Left hindlimb (tissue), 1 donor: ENCODE measurements at places on chromosomes 12 and 14.
A peak's percentile ranks its signal among the peaks of the same experiment; 100 is the strongest.

DNA sequence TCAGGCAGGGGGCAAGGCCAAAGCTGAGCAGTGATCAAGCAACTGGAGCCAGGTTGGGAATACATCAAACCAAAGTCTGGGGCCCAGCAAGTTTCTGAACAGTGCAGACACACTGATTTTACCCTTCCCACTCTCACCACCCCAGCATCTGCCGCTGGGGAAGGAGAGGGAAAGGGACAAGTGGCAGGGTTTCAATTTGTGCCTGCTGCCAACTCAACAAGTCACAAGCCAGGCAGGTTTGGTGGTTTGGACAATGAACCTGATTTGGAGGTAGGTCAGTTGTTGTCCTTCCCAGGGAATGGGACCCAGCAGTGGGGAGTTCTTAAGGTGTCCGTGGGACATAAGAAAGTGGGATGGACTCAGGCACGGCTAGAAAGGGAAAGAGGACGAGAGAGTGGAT is 151.9 kb upstream of the NOS1 start:
- DNase-seq: no peak

- DNase-seq: no peak
Measured at GRCh38 chr12:116642106-116642505, 82.9 kb downstream of the MAP1LC3B2 start.

DNA sequence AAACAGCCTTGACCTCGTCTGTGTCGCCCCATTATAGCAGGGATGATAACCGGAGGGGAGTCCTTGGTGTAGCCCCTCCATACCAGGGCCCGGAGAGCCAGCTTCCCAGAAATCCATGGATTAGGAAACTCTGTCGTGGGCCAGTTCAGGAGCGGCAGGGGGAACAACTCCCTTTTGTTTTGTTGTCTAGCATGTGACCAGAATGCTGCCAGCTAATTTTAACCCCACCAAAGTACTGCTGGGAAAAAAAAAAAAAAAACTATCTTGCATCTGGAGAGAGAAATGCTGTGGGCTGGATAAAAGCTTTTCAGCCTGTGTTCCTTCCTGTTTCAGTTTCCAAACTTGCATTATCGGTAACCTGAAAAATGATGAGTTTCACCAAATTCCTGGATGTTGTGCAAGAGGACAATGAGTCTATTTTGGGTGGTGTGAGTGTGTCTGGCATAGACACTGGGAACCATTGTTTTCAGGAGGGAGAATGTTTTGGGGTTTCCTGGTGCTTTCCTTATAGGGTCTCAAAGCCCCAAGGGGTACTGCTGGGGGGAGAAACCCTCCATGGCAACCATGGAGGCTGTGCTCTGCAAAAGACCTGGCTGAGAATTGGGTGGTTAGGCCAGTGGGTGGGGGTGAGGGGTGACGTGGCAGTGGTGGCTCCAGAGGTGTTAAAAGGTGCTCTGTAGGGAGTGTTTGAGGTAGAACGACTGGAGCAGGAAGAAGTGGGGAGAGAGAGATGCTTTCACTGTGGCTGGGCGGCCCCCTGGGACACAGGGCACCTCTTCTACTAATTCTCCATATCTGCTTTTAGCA is 14.9 kb upstream of the IRF2BPL start:
- DNase-seq: peak; percentile 74

DNA sequence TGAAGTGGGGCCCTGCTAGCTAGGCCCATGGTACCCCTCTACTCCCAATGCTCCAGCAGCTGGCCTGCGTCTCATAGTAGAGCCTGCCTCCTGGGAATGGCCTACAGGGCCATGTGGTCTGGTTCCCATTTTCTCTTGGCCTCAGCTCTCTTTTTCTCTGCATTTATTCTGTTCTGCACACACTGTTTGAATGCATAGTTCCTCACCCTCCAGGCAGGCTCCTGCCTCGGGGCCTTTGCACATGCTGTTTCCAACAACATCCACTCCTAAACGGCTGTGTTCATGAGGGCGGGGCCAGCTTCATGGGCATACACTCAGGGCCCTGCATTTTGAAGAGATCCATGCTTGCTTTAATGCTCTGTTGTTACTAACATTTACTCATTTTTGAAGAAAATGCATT is 204.0 kb downstream of the ADGRD1 start:
- DNase-seq: no peak

GRCh38 chr14:95234426-95234825 is 77.1 kb upstream of the DICER1 start:
- DNase-seq: no peak

- no peak for DNase-seq
Measured at GRCh38 chr14:74346341-74346740, 1.9 kb upstream of the VRTN start.

DNA sequence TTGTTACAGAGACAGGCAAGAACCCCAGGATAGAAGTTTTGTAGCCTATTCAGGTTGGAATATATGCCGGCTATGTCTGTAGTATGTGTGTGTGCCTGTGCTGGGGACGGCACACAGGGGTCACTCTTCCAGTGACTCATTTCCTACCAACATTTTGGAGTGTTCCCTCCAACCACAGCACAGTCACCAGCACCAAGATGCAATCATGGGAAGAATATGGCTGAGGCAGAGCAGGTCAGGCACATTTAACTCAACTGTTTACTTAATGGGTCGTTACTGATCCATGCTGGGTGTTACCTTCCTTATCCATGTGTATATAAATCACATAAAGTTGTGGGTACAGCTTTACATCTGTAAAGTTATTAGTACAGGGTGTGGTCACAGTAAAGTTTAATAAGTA is 178.3 kb downstream of the PRKD1 start:
- DNase-seq: no peak

DNA sequence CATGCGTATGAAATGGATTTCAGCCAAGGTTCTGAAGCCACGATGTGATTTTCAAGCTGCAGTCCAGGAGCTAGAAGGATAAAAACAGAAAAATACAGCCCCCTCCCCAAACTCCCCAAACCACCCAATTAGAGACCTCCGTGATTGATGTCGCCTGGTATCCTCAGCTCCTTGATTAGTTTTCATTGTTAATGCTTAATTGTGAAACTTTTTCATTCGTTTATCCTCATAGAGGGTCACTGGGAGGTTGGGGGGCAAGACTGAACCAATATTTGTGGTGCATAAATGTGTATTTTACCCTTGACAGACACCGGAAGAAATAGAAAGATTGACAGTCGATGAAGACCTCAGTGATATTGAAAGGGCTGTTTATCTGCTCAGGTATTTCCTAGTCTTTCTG is 1.6 kb downstream of the PPP4R4 start:
- DNase-seq: no peak

GRCh38 chr14:81329640-81330381 is 70.3 kb downstream of the STON2 start:
- DNase-seq: no peak

GRCh38 chr12:132374612-132375445 is 45.4 kb upstream of the GALNT9 start:
- DNase-seq: peak; percentile 22

- peak; percentile 75 for DNase-seq
Measured at GRCh38 chr14:90383731-90384542, 12.9 kb upstream of the CALM1 start.

GRCh38 chr12:41287500-41288141 is 99.5 kb downstream of the PDZRN4 start:
- DNase-seq: no peak

DNA sequence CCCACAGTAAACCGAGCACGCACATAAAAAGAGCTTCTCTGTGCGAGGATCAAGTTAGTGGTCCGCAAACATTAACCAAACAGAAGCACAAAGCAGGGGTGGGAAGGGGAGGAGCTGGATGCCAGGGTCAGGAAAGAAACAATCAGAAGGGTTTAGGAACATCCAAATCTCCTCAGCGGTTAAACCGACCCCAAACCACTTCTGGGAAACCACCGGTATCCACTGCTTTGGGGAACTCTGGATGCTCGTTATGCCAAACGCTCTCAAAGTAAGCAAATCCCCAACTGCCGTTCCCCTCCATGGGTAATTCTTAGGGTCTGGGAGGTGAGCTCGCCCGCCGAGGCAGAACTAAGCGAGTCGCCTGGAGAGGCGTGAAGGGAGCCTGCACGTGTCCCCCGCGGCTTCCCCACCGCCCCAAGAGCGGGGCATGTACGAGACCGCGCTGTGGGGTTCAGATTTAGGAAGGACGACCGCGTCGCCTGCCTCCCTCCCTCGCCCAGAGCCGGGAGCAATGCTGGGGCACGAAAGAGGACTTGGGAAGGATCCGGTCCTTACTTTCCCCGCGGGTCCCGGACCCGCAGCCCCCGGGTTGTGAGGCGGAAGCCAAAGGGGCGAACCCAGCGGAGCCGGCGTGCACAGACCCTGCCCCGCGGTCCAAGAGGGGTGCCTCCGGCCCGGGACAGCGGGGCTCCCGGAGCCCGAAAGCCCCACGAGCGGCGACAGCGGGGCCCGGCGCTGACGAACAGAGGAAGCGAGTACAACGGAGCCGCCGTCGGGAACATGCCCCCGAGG is 711 bp downstream of the SBNO1 start:
- peak; percentile 39 for DNase-seq

DNA sequence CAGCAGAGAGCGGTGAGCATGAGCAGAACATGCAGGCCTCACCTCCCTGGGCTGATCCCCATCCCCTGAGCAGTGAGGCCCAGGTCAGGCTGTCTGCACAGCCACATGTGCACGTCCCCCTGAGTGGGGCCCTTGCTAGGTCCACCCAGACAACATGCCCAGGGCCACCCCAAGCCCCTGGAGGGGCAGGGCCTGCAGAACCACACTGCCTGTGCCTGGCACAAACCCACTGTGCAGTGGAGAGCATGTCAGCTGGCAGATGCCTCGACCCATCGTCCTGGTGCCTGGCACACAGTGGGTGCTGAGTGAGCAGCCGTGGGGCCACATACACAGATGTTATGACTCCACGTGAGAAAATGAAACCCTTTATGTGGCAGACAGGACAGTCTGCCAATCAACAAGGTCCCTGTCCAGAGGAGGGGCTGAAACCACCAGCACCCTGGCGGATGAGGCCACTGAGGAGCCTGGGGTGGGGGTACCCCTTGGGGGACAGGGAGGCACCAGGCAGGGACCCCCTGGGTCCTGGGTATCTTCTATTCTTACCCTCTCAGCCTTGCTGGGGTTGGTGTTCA is 8.3 kb downstream of the ANHX start:
- no peak for DNase-seq

GRCh38 chr12:122887819-122888212 is 8.1 kb downstream of the VPS37B start:
- no peak for DNase-seq

- no peak for DNase-seq
Measured at GRCh38 chr12:46390881-46391280, 18.3 kb upstream of the SLC38A2 start.

GRCh38 chr14:61116369-61116768 is 135.3 kb downstream of the SLC38A6 start:
- DNase-seq: no peak

GRCh38 chr12:2083561-2083960 is 30.8 kb downstream of the CACNA1C start:
- no peak for DNase-seq

- no peak for DNase-seq
Measured at GRCh38 chr14:82388488-82388887, 854.8 kb upstream of the SEL1L start.
